ENCODE measurements at places on chromosomes 4 and X.

DNA sequence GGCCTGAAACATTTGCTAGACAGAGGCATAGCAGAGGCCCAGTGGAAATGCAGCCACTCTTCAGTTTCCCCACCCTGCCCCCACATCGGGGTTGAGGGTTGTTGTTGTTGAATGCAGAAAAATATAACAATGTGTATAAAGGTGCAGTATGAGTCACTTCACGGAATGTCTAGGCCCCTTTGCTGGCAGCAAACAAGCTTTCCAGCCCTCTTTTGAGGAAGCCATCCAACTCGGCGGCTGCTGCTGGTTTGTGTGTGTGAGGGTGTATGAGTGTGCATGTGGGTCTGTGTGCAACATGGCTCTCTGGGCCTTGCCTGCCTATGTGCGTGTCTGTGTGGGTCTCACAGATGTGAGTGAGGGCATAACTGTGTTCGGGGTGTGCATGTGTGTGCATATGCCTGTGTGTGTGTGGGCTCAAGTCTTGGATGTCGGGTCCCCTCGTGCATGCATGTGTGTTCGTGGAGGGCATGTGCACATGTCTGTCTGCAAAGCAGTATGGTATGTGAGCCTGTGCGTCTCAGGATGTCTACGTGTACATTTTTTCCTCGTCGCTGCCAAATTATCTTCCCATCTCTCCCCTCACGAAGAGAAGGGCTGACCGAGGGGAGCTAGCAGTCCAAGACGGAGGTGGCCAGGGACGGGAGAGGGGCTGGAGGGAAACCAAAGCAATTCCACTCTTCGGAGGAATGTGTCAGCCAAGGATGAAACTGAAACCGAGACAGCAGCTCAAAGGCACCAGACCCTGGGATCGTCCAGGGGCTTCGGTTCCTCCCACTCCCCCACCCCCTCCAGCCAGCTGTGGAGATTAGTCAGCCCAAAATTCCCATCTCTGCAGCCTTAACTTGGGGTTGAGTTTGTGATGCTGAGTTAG lies 8.4 kb upstream of the ELF4 start:
- DNase-seq, result no peak

DNA sequence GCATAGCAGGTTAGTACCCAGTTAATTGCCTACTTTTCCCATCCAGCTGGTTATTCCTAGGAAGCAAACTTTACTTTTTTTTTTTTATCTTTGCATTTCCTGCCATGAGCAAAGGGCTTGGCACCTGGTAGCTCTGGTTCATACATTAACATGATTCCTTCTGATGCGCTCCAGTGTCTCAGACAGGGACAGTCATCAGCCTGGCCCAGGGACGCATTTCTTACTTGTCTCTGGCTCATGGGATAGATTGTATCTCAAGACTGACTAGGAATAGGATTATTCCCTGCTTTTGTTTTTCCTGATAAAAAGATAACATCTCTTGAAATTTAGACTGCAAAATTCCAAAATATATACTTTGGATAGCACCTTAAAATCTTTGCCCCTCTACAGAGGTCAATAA lies 571.5 kb upstream of the TENM3 start:
- no peak for DNase-seq

GRCh38 chrX:18002791-18003190 lies 141.7 kb upstream of the RAI2 start:
- no peak for DNase-seq

- DNase-seq, result no peak
These were observed 41.6 kb upstream of the XIAP start for GRCh38 chrX:123818243-123818642.

GRCh38 chrX:39972340-39972739 lies 125.4 kb downstream of the BCOR start:
- DNase-seq, result no peak

DNA sequence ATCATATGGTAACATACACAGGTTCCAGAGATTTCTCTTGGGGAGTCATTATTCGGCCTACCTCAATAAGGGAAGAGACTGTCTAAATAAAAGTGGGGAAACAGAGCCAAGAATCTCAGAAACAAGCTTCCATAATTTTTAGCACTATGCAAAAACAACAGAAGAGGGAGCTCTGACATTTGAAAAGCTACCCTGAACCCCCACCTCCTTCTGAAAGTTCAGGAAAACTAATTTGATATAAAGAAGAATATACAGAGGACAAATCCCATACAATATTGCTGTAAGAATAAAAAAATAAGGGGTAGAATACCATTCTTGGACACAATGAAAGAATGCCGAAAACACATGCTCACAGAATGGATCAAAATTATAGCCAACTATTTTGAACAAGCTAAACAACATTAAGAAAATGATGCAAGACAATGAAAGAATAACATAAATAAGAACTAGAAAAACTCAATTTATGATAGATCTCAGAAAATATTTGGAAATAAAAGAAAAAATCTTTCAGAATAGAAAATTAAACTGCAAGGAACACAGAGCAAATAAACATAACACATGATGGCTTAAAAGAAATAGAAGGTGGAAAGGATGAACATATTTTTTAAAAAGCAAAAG lies 14.4 kb upstream of the ZNF41 start:
- DNase-seq, result no peak

DNA sequence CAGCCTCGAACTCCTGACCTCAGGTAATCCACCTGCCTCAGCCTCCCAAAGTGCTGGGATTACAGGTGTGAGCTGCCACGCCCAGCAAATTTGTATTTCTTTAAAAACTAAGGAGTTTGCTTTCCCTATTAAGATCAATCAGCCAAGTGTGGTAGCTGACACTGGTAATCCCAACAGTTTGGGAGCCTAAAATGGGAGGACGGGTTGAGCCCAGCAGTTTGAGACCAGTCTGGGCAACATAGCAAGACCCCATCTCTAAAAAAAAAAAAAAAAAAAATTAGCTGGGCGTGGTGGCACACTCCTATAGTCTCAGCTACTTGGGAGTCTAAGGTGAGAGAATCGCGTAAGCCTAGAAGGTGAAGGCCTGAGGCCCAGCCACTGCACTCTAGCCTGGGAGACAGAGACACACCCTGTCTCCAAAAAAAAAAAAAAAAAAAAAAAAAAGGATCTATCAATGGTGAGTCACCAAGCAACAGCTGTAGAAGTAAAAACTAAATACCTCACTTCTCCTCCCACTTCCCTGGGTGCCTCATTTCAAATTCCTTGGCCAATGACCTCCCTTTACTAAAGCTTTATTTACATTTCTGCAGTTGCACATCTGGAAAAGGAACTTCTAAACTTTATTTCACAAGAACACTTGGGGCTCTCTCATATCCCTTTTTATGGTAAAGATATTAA lies 54.5 kb downstream of the LDB2 start:
- no peak for DNase-seq

DNA sequence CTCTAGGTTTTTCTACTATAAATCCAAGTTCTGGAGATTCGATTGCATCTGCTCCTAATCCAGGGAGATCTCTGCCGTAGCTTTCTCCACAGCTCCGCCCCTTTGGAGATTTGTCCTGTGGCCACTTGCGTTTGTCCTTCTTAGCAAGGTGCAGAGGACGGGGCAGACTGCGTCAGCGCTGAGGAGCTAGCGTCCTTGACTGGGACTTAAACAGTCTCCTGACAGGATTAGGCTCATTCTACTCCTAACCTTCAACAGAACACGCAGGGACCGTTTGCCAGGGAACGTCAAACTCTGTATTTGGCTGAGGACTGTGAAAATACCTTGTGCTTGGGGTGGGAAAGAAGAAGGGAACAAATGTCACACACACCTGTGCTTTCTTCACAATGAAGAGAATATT lies 38.6 kb downstream of the SORBS2 start:
- DNase-seq, result no peak

DNA sequence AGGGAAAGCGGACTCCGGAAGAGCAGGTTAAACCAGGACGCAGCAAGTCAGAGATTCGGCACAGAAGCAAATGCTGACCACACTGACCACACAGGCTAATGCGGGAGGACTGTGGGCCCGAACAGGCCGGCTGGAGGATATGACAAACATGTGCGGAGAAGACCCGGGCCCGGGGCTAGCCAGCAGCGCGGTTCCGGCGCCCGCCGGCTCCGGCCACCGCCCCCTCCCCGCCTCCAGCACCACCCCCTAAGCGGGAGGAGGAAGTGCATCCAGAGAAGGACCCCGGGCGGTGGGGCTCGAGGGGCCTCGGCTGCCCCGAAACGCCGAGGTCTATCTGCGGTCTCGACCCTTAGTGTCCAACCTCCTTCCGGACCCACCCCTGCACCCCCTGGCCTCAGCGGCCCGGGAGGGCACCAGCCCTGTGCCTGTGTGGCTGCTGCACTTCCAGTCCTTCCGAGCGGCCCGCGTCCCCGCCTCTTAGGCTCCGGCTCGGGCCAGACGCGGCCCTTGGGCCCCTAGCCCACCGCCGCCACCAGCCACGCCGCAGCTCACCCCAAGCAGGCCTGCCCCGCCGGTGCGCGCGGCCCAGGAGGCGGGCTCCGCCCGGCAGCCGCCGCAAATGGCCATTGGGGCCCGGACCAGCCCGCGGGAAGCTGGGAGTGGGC lies 2.1 kb downstream of the ELOVL6 start:
- no peak for DNase-seq

GRCh38 chr4:159108124-159108523 lies 5.2 kb downstream of the RAPGEF2 start:
- DNase-seq, result no peak

GRCh38 chrX:6666624-6667023 lies 131.7 kb upstream of the VCX3A start:
- no peak for DNase-seq

DNA sequence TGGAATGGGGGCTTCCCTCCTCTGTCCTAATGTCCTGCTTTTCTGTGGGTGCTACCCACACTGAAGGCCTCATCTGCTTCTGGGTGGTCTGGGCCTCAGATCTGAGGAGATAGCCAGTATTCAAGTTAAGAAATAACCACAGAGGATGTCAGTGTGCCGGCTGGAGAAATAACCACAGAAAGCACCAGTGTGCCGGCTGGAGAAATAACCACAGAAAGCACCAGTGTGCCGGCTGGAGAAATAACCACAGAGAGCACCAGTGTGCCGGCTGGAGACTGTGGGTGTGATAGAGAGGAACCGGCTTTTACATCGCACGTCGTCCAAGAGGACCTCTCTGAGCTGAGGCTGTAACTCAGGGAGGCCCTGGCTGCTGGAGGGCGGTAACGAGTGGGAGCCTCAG lies 65.7 kb upstream of the PSAPL1 start:
- DNase-seq, result no peak

- no peak for DNase-seq
These were observed 24.8 kb downstream of the ELF2 start for GRCh38 chr4:139152249-139152648.

DNA sequence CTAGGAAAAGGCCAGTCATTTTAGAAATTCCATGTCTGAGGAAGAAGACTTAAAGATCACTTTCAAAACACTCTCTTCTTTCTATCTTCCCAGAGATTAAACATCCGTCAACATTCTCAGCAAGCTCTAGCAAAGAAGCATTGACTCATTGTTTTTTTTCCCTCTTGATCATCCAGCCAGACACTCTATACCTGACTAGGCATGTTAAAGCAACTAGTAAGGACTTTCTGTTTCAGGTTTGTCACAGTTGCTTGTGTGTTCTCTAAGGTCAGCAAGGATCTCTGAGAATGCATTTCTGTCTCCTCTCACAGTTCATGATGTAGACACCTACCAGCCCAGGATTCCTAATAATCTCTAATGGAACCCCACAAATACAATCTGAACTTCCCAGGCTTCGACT lies 112.2 kb downstream of the IL13RA2 start:
- DNase-seq, result no peak

GRCh38 chr4:80268081-80268823 lies 1.8 kb downstream of the FGF5 start:
- no peak for DNase-seq

DNA sequence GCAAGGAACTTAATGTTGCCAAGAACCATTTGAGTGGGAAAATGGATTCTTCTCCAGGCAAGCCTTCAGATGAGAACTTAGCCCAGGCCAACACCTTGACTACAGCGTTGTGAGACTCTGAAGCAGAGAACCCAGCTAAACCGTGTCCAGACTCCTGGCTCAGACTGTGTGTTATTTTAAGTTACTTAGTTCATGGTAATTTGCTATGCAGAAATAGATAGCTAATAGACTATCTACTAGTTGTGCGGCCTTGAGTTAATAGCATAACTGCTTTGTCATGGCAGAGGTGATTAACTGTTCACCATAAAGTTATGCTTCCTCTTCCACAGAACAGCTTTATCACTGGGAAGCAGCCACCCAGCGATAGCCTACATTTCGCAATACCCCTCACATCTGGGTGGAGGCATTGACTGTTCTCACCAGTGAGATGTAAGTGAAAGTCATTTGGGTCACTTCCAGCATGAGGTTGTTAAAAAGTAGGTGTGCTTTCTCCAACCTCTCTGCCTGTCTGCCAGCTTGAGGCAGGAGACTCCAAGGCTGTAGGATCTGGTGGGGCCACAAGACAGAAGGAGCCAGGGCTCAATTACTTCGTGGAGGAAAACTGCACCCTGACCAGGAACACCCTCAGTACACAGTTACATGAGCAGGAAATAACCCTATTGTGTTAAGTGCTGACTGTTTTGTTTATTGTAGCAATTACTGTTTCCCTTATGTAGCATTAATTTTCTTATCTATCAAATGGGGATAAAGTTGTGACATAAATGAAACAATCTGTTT lies 94.2 kb downstream of the GPAT3 start:
- no peak for DNase-seq

DNA sequence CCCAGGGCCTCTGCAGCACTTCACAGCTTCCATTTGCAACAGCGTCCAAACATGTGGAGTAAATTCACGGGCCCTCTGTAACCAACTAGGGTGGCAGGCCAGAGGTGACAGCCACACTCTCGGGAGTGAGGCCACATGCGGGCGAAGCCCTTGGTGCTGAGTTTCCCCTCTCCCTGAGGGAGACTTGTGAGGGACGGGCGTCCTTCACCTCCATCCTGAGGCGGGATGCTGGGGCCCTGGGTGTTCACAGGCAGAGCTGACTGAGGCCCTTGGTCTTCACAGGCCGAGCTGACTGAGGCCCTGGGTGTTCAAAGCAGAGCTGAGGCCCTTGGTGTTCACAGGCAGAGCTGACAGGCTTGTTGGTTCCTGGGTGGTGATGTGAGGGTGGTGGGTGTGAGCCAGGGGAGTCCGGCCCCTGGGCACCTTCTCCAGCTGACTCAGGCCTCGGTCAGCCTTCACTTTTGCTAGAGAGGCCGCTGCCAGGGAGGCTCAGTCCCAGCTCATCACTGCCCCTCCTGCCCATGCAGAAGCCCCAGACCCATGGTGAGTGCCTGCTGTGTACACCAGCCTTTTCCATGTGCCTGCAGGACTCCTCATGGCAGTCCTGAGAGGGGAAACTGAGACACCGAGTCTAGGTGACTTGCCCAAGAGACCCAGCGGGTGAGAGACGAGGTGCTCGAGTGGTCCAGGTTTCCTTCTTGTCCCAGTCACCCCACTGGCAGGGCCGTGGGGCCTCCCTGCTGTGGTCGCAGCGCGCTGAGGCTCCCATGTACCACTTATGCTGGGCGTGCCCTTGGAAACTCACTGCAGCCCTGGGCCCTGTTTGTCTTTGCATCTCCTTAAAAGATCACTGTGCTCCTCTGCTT lies 8.5 kb downstream of the WFS1 start:
- no peak for DNase-seq

- DNase-seq, result peak; percentile 5
These were observed 22.4 kb upstream of the CLTRN start for GRCh38 chrX:15686818-15687685.

- DNase-seq, result no peak
These were observed 42.6 kb downstream of the RGS12 start for GRCh38 chr4:3335385-3335784.

- no peak for DNase-seq
These were observed 89.5 kb downstream of the EVC start for GRCh38 chr4:5800496-5800895.

- no peak for DNase-seq
These were observed 20.5 kb downstream of the TMEM187 start for GRCh38 chrX:153993079-153993478.
